Suprapubic skin (tissue), 4 donors: ENCODE measurements at places on chromosomes 2 and 18.

DNA sequence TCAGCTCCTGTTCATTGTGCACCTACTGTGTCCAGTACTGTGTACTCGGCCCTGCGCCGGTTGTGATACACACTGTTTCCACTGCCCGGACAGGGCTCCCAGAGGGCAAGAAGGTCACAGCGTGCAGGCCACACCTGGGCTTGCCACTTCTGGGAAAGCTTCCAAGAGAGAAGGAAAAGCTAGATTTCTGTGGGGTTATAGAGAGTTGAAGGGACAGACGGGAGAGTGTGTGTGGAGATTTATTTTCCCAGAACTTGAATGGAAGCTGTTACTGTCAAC lies 3.8 kb upstream of the CNDP1 start:
- DNase-seq, result no peak

- no peak for DNase-seq
These were observed 83.6 kb downstream of the CCDC85A start for GRCh38 chr2:56267415-56267788.

GRCh38 chr18:35267161-35267651 lies 22.8 kb downstream of the ZSCAN30 start:
- DNase-seq, result peak; percentile 87

- no peak for DNase-seq
These were observed 109.8 kb downstream of the AOX1 start for GRCh38 chr2:200695601-200696000.

GRCh38 chr2:129876541-129876940 lies 102.9 kb upstream of the RAB6C start:
- DNase-seq, result no peak
